ENCODE measurements at places on chromosomes 6 and 20.

GRCh38 chr20:31474097-31474436 is 860 bp downstream of the DEFB124 start:
- peak; percentile 29 for DNase-seq

DNA sequence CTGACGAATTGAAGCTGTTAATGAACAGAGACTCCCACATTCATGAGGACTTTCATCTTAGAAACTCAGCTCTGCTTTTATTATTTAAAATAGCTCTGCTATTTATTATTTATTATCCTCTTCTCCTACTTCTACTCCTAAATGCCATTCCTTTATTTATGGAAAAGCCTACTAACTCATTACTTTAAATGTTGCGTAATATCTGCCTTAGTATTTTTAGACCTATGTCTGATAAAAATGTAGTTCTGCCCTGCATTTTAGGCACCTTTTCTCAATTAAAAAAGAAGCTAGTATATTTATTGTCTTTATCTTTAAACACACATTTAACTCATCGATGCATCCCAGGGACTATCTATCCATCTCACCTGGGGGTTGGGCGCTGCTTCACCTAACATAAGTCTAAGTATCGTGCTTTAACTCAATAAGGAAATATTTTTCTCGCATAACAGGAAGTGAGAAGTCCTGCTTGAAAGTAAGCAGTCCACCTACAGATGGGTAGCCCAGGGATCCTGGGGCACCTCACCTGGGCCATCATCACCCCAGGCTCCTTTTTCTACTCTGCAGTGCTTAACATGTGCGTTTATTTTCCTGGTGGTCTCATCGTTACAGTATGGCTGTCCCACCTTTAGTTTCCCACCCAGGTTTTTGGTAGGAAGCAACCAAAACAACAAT is 31.3 kb upstream of the FAM184A start:
- DNase-seq, result no peak

GRCh38 chr6:145895802-145896201 is 68.4 kb downstream of the SHPRH start:
- no peak for DNase-seq

DNA sequence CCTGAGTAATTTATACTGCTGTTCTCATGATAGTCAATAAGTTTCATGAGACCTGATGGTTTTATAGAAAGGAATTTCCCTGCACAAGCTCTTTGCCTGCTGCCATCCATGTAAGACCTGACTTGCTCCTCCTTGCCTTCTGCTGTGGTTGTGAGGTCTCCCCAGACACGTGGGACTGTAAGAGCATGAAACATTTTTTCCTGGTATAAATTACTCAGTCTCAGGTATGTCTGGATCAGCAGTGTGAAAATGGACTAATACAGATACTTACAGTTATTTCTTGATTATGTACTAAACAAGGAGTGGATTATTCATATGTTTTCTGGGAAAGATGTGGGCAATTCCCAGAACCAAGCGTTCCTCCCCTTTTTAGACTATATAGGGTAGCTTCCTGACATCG is 1.9 kb upstream of the TRIM38 start:
- DNase-seq, result no peak

DNA sequence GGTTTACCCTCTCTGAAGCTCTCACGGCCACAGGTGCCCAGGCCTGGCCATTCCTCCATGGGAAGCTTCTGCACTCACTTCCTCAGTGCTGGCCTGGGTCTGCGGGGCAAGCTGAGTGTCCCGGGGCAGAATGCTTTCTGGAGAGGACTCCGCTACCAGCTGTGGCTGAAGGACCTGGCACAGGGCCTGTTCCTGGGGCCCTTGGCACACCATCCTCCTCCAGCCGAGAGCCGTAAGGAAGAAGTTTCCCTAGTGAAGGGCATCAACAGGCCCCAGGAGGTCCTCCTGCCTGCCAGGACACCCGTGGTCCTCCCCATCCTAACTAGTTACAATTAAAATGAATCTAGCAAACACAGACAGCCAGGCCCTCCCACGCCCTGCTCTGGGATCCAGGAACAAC is 14.0 kb upstream of the KCNK15 start:
- no peak for DNase-seq

GRCh38 chr6:33851959-33852358 is 48.2 kb upstream of the MLN start:
- no peak for DNase-seq

DNA sequence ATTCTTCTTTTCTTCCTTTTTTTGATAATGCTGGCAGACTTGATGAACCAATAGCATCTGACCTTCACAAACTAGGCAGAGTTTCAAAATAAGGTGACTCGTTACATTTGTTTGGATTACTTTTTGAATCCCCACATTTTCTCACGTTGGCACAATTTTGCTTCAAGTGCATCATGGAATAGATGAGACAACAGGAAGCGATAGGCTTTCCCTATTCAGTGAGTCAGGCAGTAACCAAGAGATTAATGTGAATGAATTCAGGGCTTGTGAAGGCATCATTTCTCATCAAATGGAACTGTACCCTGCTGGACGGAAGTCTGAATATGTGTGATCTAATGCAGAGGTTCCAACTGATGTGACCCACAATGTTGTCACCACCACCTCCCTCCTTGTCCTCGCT is 10.7 kb downstream of the RFPL4B start:
- no peak for DNase-seq

DNA sequence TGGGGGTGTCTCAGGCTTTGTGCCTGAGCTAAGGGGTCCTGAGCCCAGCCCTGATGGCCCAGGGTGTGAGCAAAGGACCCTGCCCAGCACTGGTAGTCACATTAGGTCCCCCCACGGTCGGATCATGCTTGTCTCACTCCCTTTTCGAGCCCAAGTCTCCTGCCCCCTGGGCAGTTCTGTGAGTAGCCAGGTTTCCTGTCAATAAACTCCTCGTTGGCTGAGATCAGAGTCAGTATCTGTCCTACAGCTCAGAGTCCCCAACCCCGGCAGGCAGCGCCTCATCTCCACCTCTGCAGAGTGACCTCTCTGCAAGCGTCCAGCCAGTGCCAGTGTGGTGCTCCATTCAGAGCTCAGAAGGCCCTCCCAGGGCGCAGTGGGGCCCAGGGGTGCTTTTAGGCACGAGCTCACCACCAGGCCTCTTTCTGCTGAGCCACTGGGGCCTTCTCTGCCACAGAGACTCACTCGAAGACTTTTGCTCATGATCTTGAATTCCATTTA is 93.7 kb upstream of the PMEPA1 start:
- no peak for DNase-seq

GRCh38 chr6:109628158-109629000 is 62.6 kb downstream of the AK9 start:
- DNase-seq, result no peak

DNA sequence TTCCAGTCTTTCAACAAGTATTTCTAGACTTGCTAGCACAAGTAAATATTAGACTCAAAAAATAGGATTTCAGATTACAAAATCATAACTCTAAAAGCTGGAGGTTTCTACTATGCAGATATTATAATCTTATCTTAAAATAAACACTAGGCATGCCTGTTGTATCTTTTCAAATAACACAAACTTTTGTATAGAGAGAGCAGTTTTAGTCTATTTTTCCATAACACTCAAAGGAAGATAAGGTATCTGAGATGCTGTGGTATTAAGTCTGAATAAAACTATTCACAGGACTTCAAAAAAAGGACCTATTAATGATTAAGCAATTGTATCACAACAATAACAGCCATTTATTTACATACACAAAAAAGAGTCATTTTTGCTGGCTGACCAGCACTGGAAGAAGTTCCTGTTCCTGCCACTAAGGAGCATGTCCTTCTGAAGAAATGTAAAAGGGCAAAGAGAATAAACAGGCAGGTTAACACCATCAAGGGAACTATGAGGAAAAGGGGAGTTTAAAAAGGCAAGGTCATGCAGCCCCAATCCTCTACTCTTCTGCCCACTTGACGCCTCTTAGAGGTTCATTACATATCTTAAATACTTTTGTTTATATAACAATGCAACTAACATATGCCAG is 39.4 kb downstream of the REPS1 start:
- DNase-seq, result no peak

DNA sequence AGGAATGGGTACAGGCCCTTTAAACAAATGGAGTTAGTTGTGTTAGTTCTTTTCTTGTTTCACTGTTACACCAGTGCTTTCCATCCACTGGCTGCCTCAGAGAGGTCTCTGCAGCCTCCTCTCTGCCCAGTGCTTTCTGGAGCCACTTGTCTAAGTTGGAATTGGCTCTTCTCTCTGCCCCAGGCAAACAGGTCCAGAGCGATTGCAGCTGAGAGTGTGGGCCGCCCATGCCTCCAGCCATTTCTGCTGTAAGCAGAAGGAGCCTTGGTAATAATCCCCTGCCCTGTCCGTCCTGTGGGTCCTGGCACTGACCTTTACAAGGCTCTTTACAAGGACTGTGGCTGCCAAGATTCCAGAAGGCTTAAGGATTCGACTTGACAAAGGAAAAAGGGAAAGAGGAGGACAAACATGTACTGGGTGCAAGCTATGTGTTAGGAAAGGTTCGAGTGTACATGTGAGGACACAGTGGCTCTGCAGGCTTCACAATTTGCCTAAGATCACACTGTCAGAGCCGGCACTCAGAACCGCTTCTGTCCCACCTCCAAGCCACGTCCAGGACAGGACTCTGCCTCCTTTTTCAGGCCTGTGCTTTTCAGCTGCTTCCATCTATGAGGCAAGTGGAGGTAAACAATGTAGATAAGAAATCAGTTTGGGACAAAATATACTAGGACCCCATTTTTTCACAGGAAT is 88.5 kb downstream of the POPDC3 start:
- no peak for DNase-seq

DNA sequence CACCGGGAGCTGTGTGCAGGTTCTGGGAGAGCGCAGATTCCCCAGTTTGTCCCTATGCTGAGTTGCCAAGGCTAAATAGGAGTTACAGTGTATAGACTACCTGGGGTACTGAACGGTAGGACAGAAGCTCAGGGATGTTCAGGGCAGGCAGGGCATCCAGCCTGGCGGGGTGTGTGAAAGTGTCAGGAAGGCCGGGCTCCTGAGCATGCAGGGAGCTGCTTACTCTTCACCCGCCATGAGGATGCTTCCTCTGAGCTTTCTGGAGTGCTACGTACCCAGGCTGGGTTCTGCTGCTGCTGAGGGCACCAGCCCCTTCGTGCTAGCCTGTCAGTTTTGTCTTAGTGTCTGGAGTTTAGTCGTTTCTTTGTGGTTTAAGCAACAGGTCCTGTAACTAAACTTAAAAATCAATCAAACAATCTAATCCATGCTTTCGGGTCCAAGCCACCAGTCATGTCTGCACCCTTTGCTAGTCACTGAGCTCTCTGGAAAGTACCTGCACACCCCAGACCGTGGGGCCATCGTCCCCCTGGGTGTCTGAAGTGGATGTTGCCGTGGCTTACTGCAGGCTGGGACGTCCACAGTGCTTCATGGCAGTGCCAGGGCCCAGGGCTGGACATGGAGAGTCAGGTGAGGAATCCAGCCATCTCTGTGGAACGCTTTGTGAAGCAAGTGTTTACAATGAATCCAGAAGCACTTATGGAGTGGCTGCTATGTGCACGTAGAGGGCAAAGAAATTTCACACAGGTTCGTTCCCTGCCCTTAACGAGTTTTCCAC is 220.3 kb upstream of the SNX9 start:
- DNase-seq, result no peak

DNA sequence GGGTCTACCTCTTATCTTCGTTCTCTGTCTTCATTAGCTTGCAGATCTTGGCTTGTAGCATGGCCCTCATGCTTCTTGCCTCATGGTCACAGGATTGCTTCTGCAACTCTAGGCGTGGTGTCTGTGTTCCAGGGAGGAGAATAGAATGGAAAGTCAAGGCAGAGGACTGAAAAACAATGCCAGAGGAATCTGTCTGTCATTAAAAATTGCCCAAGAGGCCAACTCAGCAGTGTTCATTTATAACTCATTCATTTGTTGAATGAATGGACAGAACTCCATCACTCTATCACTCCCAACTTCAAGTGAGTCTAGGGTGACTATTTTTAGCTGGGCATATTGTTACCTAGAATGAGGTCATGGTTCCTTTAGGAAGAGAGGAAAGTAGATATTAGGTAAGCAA is 179.6 kb downstream of the UST start:
- DNase-seq, result no peak

DNA sequence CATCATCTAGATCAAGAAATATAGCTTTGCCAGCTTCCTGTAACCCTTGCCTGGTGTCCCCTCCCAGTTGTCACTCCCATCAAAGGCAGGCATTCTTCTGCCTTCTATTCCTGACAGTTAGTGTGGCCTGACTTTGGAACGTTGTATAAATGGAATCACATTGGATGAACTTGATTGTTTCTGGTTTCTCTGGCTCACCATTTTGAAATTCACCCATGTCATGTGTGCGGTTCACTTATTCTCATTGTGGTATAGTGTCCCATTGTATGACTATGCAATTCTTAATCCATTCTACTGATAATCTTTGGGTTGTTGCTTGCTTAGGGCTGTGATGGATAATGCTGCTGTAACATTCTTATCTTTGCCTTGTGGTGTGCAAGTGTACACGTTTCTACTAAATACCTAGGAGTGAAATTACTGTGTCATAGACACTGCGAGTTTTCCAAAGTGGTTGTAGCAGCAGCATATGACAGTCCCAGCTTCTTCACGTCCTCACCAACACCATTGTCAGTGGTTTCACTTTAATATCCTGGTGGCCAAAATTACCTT is 73.2 kb downstream of the VEGFA start:
- no peak for DNase-seq

- no peak for DNase-seq
Observed at GRCh38 chr6:157860505-157860991, 37.5 kb downstream of the SNX9 start.

GRCh38 chr20:19661717-19662636 is 96.1 kb upstream of the RIN2 start:
- DNase-seq, result peak; percentile 78

GRCh38 chr20:63708301-63709148 is 686 bp downstream of the ZGPAT start:
- DNase-seq, result no peak

GRCh38 chr20:56691325-56691998 is 62.4 kb downstream of the TFAP2C start:
- DNase-seq, result no peak

Measured in CD14-positive monocyte (primary cell).